COR-L47 (cell line): ENCODE measurements at places on chromosomes 1 and 21.

- DNase-seq = no peak
Measured at GRCh38 chr1:160243767-160244166, 18.6 kb downstream of the DCAF8 start.

DNA sequence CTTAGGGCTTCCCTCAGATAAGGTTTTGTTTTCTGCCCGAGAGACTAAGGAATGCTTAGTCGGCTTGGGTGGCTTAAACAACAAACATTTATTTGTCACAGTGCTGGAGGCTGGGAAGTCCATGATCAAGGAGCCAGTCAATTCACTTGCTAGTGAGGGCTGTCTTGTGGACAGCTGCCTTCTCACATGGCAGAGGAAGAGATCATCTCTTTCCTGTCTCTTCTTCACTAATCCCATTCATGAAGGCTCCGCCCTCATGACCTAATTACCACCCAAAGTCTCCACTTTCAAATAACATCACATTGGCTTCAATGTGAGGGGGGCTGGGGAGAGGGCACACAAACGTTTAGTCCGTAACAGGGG, 50.5 kb upstream of the IL12RB2 start:
- no peak for DNase-seq

DNA sequence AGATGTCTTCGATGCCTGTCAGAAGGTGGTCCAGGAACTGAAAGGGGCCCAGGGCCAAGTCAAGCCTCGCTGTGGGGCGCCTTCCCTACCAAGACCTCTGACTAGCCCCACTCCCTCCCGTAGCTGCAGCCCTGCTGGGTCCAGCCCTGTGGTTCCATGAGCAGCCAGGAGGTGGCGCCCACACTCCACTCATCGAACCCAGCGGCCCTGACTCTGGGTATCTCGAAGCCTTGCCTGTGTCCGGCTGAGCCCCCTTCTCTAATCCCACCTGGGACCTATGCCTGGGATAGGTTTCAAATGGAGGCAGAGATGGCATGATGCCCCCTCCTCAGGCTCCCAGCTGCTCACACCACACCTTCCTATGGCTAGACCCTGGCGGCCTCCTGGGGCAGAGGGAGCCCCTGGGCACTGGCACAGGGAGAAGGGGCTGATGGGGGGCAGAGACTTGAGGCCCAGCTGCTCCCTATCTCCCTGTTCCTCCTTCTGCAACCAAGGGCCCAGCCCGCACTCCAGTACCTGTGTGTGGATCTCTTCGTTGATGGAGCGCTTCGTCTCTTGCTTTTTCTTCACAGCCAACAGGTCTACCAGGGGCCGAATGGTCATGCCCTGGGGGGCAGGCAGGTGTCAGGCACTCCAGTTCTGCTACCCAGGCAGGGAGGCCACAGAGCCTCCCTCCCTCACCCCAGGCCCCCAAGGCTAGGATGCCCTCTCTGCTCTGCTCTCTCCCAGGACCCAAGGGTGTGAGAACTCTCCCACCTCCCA, 52.0 kb downstream of the SLC9A1 start:
- peak; percentile 40 for DNase-seq

GRCh38 chr1:235108876-235109275, 19.8 kb downstream of the TOMM20 start:
- no peak for DNase-seq

DNA sequence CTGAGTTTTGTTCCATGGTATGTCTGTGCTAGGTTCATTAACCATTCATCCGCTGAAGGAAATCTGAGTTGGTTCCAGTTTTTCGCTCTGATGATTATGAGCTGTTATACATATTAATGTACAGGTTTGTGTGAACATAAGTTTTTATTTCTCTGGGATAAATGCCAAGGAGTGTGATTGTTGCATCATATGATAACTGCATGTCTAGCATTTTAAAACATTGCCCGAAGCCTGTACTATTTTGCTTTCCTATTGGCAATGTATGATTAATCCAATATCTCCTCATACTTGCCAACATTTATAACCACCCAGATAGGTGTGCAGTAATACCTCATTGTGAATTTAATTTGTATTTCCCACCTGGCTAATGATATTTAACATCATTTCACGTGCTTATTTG, 322.7 kb downstream of the ZNF326 start:
- DNase-seq = no peak
